Fibroblast of gingiva (primary cell): ENCODE measurements at places on chromosomes 11 and 22.

DNA sequence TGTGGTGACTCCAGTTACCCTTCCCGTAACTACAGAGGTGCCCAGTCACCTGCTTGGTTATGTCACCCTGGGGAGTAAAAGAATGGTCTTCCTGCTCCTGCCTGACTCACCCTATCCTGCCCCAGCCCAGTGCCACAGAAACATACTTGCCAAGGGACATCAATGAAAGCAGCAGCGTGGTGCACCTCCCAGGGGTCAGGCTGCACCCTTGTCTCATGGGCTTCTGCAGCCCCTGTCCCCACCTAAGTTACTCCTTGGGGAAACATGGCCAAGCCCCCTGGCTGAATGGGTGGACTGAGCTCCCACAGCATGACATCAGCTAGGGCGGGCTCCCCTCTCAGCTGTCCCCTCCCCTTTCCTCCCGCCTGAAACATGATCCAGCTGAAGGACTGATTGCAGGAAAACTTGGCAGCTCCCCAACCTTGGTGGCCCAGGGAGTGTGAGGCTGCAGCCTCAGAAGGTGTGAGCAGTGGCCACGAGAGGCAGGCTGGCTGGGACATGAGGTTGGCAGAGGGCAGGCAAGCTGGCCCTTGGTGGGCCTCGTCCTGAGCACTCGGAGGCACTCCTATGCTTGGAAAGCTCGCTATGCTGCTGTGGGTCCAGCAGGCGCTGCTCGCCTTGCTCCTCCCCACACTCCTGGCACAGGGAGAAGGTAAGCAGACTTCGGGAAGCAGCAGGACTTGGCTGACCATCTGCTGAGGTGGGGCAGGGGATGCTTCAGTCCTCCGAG lies at the start of gene HTR3A:
Gene HTR3A, plus strand, starts transcription at position 368 of the 730 bp plus-strand sequence. Its CDS starts 218 bp downstream, at position 586.
- DNase-seq, result no peak

GRCh38 chr11:78907636-78908035 lies 333.0 kb upstream of the NARS2 start:
- DNase-seq, result no peak

DNA sequence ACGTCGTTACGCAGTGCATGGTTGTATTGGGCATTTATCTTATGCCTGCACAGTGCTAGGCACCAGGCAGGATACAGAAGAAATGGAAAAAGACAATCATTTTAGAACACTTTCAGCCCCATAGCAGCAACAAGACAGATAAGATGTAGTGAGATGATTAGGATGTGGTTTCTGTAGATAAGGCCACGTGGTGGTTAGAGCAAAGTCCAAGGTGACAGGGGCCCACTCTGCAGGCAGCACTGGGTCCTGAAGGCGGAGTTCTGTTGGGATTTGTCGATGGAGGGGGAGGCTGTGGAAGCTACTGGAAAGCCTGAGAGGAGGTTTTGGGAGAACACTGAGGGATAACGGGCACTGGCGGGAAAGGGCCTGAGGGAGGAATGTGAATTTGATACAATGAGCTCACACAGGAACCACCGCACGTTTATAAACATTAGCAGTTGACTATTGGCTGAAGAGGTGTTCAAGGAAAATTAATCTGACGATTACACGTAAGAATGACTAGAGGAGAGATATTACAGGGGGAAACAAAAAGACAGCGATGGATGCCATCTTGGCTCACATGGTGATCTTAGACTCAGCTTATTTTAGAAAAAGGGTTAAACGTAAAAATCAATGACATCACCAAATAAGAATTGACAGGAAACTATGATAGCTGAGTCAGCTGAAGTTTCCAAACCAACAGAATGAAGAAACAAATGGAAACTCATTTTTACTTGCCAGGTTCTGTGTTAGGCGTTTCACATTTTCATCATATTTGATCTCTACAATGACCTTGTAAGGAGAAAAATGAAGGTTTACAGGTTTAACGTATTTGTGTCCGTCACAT lies 551.0 kb downstream of the OPCML start:
- DNase-seq, result no peak

- DNase-seq, result peak; percentile 27
Measured at GRCh38 chr11:94148189-94148588, 19.5 kb downstream of the PANX1 start.

DNA sequence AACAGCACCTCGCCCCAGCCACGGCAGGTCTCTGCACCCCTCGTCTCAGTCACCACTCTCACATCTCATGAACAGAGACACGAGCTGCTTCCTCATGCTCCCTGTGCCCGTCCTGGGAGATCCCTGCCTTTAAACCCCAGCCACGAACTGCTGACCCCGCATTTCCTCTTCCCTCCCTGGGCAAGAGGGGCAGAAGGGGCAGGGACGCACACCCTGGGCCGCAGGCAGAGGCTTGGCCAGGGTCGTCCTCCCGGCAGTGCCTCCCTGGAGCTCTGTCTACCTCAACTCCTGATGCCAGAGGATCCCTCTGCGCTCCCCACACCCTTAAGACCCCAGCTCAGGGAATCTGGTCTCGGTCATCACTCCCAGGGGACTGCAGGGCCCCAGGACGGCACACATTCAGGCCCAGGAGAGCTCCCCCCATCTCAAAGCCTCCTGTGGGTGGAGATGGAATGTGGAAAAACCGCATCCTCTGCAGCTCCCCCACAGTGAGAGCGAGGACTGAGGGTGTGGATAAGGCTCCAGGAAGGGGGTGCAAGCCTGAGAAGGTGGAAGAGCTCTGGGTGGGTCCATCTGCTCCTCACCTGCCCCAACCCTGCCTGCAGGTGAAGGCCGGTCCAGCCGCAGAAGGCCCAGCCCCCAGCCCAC lies 1.2 kb downstream of the BID start:
- no peak for DNase-seq

- DNase-seq, result no peak
Measured at GRCh38 chr22:31753005-31753633, 700 bp upstream of the DEPDC5 start.

DNA sequence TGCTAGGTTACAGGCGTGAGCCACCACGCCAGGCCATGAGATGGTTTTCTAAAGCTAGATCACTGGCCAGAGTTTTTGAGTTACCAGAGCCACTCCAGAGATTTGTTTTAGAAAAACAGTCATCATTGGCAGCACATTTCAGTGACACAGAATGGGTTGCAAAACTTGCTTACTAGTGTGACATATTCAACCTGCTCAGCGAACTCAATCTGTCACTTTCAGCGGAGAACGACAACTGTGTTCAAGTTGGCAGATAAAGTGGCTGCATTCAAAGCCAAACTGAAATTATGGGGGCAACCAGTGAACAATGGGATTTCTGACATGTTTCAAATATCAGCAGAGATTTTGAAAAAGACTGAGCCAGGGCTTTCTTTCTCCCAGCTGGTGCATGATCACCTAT lies 456.3 kb upstream of the ISX start:
- DNase-seq, result no peak

- DNase-seq, result no peak
Measured at GRCh38 chr11:15685306-15685705, 570.6 kb downstream of the INSC start.

DNA sequence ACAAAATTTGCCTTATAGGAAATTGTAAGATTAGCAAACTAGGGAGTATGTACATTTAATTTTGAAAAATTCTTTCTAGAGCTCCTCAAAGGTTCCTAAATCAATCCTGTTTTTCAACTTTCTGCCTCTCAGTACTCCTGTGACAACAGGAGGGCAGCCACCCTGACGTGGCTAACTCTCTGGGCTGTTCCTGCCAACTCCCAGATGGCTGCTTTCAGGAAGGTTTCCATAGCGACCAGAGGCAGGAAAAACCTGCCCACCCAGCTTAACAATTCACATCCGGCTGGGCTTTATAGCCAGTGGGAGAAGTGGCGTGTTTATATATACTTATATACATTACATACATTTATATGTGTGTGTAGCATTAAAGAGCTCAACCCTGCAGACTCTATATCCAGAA lies 26.5 kb downstream of the SGSM3 start:
- no peak for DNase-seq

DNA sequence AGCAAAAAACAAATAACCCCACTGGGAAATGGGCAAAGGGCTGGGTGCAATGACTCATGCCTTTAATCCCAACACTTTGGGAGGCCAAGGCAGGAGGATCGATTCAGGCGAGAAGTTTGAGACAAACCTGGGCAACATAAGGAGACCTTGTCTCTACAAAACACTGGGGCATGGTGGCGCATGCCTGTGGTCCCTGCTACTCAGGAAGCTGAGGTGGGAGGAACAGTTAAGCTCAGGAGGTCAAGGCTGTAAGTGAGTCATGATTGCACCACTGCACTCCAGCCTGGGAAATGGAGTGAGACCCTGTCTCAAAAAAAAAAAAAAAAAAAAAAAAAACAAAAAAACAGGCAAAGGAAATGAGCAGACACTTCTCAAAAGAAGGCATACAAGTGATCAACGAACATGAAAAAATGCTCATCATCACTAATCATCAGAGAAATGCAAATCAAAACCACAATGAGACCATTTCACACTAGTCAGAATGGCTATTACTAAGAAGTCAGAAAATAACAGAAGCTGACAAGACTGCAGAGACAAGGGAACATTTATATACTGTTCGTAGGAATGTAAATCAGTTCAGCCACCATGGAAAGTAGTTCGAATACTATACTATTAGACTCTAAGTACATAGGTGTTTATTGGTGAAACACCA lies 48.2 kb upstream of the SMCO4 start:
- no peak for DNase-seq

- DNase-seq, result no peak
Measured at GRCh38 chr11:67050139-67050538, 6.5 kb upstream of the RHOD start.

DNA sequence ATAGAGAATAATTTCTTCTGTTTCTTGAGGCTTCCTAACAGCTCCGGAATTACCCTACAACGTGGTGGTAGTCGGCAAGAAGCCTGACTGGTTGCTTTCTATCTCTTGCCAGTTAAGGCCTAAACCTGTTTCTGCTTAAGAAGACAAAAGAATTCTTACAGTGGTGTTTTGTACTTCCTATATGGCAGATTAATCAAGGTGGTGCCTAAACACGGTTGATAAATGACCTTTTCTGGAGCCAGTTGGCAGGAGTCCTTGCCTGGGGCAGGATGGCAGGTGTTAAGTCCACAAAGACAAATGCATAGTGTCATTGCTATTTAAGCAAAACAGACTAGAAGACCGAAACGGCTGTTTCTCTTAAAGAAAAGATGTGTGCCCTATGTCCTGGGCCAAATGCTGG lies 9.9 kb downstream of the GVQW3 start:
- DNase-seq, result no peak

GRCh38 chr11:17412488-17413180 lies 24.2 kb upstream of the KCNJ11 start:
- no peak for DNase-seq
